ENCODE measurements at places on chromosomes 1 and 21. TPM values are rescaled to one million over a fixed set of nuclear protein-coding genes. Genes with fewer than 3 reads are reported as not detected.

- DNase-seq = no peak
Observed at GRCh38 chr1:44108241-44108640, 10.4 kb upstream of the KLF17 start.

- DNase-seq = no peak
Observed at GRCh38 chr1:196464480-196464941, 143.7 kb downstream of the KCNT2 start.

DNA sequence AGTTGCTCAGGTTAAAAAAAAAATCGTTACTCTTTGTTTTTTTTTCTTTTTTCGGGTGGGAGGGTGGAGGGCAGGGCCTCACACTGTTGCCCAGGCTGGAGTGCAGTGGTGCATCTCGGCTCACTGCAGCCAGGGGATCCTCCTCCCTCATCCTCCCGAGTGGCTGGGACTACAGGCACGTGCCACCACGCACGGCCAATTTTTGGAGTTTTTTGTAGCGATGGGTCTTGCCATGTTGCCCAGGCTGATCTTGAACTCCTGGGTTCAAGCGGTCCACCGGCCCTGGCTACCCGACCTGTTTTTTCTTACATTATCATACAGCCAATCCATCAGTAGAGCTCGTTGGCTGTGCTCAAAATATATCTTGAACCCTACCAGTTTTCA, 2.2 kb upstream of the USP1 start:
- DNase-seq = no peak

DNA sequence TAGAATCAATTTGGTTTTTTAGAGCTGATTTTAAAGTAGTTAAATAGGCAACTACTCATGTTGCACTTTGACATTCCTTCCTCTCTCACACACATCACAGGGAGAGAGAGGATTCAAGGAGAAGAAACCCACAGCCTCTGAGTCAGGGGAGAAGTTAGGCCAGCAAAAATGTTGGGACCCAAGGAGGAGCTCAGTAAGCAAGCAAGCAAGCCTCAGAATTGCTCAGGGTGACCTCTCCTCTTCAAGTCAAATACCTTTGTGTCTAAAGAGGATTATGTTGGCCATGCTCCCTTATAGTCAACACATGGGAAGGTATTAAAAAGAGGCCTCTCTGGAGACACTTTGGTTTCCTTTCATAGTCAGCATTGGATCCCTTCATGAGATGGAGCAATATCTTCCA, 80.5 kb upstream of the WARS2 start:
- DNase-seq = no peak

DNA sequence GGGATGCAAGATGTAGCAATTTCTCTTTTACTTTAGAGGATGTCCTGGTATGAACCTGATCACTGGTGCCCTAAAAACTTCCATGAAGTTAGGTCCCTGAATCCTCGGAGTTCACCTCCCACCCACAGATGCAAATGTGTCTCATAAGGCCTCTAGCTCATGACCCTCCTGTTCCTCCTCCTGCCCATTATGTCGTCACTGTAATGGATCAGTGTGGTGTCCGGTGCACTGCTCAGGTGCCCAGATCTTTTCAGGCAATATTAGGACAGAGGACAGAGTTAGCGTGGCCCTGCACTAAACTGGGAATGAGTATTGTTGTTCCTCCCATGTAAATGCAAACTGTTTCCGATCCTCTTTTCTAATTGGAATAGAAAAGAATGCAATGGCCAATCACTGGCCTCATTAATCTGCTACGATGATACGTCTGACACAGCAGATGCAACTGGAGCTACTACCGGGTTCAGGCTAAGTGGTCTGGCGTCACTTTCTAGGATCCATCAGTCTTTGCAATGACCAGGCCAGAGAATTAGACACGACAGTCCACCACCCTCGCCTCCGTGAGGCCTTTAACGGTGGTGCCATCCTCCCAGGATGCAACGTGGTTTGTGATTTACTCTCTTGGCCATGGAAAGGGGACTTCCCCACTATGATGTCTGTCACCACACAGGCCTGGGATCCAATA, 3.4 kb upstream of the COL6A2 start:
- no peak for DNase-seq

GRCh38 chr1:160206421-160207117, 1.4 kb downstream of the PEA15 start:
- DNase-seq = no peak

- no peak for DNase-seq
Observed at GRCh38 chr1:8213136-8213535, 104.8 kb upstream of the SLC45A1 start.

DNA sequence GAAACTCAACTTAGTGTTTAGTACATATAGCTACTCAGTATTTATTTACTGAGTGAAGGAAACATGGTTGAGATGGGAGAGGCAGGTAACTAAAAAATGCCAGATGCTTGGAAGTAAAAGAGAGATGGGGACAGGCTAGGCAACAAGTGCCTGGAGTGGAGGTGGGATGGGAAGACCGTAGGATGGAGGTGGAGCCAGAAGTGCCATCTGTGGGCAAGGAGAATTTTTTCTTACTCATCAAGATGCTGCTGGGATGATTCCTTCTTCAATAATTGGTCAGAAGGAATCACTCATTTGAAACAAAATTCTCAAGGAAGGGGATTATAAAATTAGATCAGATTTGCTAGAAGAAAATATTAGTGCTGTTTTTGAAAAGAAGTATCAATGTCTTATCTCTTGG, 72.9 kb downstream of the IFI44 start:
- no peak for DNase-seq

DNA sequence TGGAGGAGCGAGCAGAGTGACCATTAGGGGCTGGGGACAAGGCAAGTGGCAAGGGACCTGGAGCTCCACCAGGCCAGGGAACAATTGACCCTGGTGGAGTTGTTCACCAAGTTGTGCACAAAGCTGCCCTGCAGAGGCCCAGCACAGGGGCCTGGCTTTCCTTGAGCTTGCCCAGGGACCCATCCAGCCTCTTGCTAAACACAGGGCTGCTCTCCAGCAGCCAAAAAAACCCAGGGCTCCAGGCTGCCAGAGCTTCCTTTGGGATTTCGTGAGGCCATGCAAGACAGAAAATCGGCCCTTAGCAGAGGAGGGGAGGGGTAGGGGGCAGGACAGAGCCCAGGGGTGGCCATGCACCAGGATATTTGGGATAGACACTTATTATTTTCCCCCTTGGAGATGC, 32.6 kb downstream of the LRP8 start:
- no peak for DNase-seq

DNA sequence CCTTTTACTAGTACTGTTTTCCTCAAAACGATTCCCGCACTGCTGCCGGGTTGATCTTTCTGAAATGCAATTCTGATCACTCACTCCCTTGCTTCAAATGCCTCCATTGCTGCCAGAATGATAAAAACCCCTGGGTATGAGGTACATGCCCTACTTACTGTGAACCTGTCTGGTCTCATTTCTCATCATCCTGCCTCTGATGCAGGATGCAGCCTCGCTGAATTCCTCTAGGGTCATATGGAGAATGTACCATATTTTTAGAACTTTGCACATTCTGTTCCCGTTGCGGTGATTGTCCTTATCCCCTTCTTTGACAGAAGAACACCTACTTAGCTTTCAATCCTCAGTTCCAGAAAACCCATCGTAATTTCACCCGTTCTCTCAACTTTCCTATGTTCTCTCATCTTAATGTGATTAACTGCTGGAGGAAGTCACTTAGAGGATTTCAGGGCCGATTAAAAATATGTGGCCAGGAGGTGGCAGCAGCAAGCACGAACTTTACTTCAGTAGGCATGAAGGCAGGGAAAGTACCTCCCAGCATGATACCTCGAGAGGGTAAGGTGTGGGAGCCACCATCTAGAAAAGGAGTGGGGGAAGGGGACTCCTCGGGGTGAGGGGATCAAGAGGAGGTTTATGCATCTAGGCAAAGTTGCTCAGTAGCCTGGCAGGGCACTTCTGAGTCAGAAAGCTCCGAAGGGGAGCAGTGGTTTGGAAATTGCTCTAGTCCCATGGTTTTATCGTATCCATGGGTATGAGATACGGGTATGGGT, 361.5 kb upstream of the ZP4 start:
- peak; percentile 51 for DNase-seq

GRCh38 chr1:232040260-232040659, 413.7 kb downstream of the DISC1 start:
- DNase-seq = no peak

GRCh38 chr1:70411360-70411844, 334 bp downstream of the CTH start:
- peak; percentile 75 for DNase-seq

GRCh38 chr1:171965777-171966176, 124.5 kb downstream of the DNM3 start:
- no peak for DNase-seq

DNA sequence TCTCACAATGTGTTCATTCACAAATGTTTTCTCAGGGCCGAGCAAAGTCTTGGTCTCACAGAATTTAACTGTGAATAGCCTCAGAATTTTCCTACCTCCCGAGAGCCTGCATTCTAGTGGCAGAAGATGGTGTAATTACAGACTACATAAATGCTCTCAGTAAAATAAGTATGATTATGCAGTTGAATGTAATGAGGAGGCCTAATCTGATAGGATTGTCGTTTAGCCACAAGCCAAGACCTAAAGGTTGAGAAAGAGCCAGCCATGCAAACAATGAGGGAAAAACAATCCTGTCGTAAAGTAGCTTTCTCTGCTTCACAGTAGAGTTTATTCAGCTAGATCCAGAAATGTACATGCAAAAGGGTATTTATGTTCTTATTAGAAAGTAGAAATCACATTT, 607.8 kb upstream of the B3GALT2 start:
- no peak for DNase-seq

DNA sequence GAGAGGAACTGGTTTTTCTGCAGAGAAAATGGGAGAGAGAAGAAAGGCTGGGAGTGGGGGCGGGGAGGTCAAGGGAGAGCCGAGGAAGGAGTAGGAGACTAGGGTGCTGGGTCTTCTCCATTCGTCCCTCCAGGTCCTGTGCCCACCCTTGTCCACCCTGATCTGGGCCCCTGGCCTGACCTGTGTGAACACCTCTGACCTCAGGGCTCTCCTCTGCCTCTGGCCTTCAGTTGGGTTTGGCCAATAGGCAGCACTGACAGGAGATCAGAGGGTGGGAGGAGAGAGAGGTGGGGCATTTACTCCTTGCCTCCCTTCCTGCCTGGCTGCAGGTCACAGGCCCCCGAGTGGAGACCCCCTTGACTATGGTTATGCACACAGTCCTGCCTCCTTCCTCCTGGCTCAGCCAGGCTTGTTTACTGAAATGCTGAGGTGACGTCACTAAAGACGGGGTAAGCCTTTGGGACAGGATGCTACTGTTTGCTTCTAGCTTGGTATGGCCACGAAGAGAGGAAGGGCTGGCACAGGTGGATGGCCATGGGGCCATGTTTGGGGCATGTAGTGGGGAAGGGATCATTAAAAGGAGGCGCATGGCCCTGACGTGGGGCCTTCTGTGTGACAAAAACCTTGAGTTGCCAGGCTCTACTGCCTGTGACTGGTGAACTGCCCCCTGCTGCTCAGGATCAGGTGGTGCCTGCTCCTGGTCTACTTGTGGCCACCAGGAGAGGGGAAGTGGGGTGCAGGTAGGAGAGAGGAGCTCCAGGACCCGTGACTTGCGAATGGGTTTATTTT, 248.7 kb upstream of the CSF3R start:
- DNase-seq = no peak

DNA sequence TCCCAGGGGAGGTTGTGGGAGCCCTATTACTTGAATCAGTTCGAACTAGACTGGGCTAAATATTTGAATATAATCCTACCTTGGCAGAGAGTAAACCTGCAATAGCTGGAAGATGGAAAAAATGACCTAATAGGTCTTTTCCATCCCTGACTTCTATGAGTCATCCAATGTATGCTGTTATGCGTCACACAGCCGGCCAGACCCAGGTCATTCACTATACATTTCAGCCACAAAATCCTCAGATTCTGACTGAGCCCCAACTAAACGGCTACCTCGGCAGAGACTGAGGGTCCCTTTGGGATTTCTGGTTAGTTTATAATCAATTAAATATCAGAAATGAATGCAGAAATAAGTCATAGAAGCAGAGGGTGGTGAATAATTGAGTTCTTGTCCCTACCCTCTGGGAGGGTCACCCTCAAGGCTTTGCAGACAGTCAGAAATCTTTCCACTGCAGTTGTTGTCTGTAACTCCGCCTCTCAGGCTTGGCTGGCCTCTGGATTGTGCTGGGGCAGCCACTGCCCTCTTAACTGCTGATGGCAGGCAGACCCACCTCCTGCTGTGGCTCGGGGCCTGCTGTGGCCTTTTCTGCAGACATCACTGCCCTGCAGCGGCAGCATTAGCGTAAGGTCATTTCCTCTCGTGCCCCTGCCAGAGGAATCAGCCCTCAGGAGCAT, 240.5 kb downstream of the TGFB2 start:
- no peak for DNase-seq

GRCh38 chr21:45611939-45612664, 31.4 kb upstream of the PCBP3 start:
- no peak for DNase-seq

DNA sequence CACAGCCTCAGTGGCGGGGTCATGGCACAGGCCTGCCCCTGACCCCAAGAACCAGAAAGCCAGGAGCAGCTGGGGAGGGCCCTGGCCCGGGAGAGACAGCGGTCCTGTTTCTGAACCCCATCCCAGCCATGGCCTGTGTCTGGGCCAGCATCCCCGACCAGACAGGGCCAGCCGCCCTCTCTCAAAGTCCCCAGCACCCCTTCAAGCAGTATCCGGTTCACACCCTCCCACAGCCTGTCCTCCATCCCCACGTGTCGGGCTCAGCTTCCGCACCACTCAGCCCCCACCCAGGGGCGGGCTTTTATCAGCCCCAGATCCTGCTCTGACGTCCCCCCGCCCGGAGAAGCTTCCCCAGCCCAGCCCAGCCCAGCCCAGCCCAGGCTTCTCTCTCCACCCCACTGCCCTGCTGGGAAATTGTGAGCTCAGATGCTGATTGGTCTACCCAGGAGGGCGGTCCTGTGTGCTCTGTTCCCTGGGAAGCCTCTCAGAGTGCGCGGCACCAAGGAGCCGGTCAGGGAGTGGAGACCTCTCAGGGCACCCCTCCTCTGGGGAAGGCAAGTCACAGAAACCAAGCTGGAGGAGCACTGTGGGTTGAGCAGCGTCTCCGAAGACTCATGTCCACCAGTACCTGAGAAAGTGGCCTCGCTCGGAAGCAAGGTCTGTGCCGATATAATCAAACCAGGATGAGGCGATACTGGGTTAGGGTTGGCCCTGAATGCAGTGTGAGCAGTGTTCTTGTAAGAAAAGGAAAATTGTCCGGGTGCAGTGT, 4.7 kb upstream of the FAAP20 start:
- peak; percentile 94 for DNase-seq

DNA sequence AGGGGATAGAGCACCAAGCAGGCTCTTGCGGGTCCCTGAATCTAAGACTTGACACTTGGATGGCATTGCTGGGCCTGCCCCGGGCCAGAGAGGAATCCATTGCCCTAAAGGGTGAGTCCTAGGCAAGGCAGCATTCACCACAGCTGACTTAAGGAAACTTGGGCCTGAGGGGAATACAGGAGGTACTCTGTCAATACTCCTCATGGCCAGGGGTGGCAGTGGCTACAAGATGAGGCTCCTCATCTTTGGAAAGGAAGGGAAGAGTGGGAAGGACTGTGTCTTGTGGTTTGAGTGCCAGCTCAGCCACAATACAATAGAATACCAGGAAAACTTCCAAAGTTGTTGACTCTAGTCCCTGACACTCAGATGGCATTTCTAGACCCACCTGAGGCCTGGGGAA, 5.1 kb downstream of the KRTAP22-1 start:
- DNase-seq = no peak

GRCh38 chr1:44282704-44283426, 69.6 kb downstream of the DMAP1 start:
- DNase-seq = no peak

S100A1 gene
- total RNA-seq = 1,008 TPM

RIMS3 gene
- 0.32 TPM for total RNA-seq

ATAD3B gene
- 9.8 TPM for total RNA-seq

CFAP45 gene
- total RNA-seq = not detected

SORT1 gene
- total RNA-seq = 247 TPM

BEND5 gene
- 3.3 TPM for total RNA-seq

C1orf87 gene
- not detected for total RNA-seq

FCGR1A gene
- total RNA-seq = 1.6 TPM

CENPF gene
- total RNA-seq = 1.2 TPM

All from psoas muscle (tissue), 8 donors.